Stimulated activated CD8-positive, alpha-beta memory T cell treated with anti-CD3 and anti-CD28 coated beads, Interleukin-12 subunit alpha, Interleukin-12 subunit beta, amount 100 ng/mL, for 4 hours (primary cell): ENCODE measurements at places on chromosomes 2 and 18.

GRCh38 chr2:220628252-220628651 is 943.9 kb downstream of the EPHA4 start:
- no peak for DNase-seq

DNA sequence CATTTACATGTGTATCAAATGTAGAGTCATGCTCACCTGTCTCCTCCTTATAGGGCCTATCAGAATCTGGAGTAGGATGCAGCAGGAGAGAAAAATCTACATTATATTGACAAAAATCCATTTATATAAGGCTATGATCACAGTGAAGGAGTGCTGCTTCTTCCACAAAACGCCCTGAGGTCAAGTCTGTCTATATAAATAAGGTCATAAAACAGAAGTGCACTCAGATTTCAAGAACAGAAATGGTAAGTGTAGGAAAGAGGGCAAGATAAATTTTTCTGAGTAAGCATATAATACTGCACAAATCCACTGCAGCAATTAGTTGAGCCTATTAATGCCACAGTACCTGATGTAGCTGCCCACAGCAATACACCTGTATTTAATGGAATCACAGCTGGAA is 51.8 kb downstream of the COL5A2 start:
- no peak for DNase-seq

GRCh38 chr2:170229125-170229524 is 51.2 kb downstream of the MYO3B start:
- no peak for DNase-seq

DNA sequence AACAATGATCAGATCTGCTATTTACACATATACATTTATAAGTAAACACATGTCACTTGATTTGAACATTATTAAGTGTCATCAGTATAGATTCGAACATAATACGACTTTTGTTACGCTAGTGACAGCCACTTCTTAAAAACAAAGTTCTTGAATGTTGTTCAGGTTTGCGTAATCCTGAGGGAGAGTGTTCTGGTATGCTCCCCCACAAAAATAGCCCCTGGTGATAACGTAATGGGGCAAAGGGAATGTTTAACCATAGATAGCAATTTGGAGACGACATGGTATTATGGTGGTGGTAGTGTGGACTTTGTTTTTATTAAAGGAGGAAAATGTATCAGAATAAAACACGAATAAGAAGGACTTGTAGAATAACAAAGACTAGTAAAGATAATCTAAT is 90.6 kb downstream of the PLEKHM3 start:
- no peak for DNase-seq

DNA sequence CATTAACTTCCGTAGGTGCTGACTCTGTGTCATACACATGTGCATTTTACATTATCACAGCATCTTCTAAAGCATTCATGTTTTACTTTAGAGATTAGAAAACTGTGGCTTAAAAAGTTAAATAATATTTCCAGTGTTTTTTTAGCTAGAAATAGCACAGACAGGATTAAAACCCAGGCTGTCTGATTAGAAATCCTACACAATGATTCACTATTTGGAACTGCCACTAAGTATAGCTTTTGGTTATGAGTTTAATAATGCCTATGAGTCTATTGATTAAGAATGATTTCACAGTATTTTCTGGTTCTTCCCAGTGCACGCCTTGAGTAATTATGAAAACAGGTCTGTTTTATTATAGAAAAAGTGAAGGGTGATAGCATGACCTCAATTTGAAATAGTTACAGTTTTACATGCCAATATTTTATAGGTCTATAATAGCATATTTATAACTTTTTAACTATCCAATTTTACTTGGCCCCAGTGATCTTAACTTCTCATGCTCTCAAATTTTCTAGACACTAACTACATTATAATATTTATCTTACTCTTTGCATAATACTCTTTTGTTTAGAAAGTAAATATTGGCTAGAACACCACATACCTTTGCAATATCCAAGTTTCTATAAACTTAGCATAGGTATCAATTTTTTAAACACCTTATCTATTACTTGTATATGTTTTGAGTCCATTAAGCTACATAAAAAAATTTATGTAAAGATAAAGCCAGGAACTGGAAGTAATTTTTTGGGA is 313.2 kb downstream of the RND3 start:
- no peak for DNase-seq

DNA sequence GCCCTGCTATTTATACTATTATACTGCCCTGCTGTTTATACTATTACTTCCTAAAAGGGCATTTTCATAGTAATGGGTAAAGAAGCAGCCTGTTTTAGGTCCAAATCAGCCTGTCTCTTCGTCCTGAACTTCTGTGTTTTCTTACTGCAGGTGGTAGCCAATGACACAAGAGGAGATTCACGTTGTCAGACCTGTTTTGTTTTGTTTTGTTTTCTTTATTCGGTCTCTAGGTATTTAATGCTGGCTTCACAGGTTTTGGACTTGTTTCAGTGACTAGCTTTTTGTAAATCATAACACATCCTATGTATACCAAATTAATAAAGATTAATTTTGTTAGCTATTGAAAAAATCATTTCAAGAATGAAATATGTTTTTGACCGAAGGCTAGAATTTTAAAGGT is 116.4 kb downstream of the MAP3K20 start:
- no peak for DNase-seq

DNA sequence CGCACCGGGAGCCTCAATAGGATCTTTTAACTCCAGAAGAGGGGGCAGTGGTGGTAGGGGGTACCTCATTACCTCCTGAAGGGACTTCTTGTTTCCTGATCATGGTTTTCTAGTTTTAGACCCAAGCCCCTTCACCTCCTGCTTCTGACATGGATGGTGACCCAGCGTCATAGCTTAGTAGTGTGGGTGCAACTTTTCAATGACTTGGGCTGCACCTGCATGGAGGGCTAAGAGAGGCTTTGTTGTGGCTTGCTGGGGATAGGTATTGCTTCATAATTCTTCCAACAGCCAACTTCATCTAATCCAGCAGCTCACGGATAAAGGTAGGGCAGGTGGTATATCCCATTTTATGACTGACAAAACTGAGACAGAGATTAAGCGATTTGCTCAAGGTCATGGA is 3.0 kb downstream of the SLC1A4 start:
- no peak for DNase-seq

DNA sequence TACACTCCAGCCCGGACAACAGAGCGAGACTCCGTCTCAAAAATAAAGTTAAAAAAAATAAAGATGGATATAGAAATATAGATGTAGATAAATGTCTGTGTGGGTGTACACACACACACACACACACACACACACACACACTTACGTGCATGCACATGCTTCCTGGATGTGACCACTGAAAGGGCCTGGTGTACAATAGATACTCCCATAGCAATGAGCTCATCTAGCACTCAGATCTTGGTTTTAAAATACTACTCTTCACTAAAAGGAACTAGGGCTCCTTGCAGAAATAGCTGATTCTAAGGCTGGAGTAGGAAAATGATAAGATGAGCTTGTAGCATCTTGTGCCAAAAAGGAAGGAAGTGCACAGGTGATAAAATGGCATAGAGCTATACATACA is 39.1 kb downstream of the ROCK2 start:
- DNase-seq: no peak
